ENCODE measurements at places on chromosomes 1 and 21. TPM values are rescaled to one million over a fixed set of nuclear protein-coding genes. Genes with fewer than 3 reads are reported as not detected.

C1orf115 gene
- total RNA-seq, result 9.7 TPM

KRTAP10-5 gene
- not detected for total RNA-seq

SPATA46 gene
- total RNA-seq, result not detected

AGT gene
- 42.0 TPM for total RNA-seq

BSND gene
- not detected for total RNA-seq

GOLT1A gene
- not detected for total RNA-seq

C4BPA gene
- not detected for total RNA-seq

LIPI gene
- total RNA-seq, result not detected

INAVA gene
- 3.5 TPM for total RNA-seq

All from thoracic aorta (tissue), 2 donors.